ENCODE measurements at places on chromosomes 13 and 19.

GRCh38 chr19:51777570-51778462 is 16.8 kb downstream of the FPR2 start:
- peak; percentile 25 for DNase-seq

GRCh38 chr19:42421591-42422031 is 5.6 kb downstream of the LIPE start:
- no peak for DNase-seq

DNA sequence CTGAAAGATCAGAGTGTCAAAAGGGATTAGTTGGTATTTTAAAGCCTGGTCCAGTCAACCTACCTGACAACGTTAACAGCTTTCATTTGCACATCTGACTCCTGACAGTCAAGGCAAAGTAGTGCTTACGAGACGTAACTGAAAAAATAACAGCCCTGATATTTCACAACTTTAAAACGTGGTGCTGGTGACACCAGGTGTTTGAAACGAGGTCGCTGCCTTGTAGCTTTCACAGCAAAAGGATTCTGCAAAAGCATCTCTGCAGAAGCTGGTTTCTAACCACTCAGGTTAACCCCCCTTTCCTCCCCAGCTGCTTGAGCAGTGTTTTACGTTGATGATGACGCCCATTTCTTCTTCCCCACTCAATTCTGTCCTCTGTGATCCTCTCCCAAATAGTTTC is 23.3 kb downstream of the GGACT start:
- no peak for DNase-seq

DNA sequence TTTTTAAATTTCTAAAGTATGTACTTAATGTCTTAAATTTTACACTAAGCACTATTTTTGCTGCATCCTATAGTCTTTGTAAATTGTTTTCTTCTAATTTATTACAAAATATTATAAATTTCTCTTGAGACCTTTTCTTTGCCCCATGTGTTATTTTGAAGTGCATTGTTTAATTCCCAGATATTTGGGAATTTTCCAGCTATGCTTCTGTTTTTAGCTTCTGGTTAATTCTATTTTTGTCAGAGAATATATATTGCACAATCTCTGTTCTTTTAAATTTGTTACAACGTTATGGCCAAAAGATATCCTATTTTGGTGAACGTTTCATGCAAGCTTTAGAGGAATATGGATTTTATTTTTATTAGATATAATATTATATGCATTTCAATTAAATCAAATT is 917.4 kb upstream of the MIR17HG start:
- DNase-seq = no peak

GRCh38 chr13:100364591-100364990 is 224.0 kb downstream of the GGACT start:
- no peak for DNase-seq

All from GM12892 (cell line).